Glomerular endothelial cell (primary cell): ENCODE measurements at places on chromosomes 2 and 18. TPM values are rescaled to one million over a fixed set of nuclear protein-coding genes. Genes with fewer than 3 reads are reported as not detected.

Gene NYAP2
- not detected in 2 replicates for total RNA-seq

DNA sequence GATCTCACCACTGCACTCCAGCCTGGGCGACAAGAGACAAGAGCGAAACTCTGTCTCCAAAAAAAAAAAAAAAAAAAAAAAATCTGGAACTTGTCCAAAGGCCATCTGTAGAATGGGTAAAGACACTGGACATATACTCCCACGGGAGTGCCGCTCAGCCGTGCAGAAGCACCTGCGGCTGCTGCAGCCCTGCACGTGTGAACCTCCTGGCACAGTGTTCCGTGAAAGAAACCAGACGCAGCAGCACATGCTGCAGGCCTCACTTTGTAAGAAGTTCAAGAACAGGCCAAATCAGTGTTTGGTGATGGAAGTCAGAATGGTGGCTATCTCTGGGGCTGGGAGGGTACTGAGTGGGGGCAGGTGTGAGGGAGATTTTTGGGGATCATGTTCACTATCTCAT is 6.5 kb downstream of the CHRND start:
- DNase-seq, result no peak

Gene CSRNP3
- total RNA-seq, result 0.44 and 0.47 TPM in 2 replicates

DNA sequence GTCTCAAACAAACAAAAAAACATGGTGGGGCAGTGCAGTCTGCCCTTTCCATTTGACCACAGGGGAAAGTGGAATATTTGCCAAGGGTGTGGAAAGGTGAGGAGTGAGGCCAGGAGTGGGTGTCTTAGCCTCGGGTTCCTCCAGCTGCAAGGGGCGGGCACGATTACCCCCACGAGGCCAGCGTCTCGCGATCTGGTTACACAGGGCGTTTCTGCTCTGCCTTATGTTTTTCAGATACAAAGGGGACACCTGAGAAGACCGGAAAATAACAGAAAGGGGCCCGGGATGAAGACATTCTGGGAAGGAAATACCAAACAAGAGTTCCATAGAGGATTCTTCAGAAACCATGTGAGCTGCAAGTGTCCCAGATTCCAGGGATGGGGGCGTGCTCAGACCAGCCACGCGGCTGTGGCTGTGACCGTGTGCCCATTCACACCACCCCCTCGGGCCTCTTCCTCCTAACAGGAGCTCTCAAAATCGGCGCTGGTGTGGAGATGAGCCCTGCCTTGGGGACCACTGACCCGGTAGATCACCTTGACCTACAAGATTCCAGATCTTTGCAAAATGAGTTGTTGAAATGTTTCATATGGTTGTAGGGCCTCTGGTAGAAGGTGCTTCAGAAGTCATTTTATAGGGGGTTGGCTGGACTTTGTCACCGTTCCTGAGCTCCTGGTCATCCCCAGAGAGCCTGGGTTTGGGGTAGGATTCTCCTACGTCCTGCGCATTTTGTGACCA is 34.2 kb downstream of the FAM178B start:
- DNase-seq, result no peak

Gene CFAP221
- 1.1 and 3.1 TPM in 2 replicates for total RNA-seq

Gene MC4R
- not detected in 2 replicates for total RNA-seq

Gene SCN2A
- total RNA-seq, result 0.06 and 0.10 TPM in 2 replicates

DNA sequence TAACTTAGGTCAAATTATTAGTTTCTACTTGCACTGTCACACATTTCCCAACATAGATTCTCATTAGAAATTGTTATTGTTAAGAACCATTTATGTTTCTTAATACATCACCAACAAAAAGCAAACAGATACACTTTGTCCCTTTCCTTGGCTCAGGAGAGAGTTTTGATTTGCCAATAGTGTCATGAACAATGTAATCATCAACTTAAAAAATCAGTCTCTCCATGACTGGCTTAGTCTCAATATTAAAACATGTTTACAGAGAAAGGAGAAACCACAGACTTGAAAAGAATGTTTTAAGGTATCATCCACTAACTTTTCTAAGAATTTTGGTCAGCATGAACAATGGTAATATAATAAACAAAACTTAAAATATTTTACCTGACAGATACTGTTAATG is 416.5 kb upstream of the KCNH7 start:
- no peak for DNase-seq

GRCh38 chr2:121345887-121346286 is 60.9 kb upstream of the TFCP2L1 start:
- no peak for DNase-seq

DNA sequence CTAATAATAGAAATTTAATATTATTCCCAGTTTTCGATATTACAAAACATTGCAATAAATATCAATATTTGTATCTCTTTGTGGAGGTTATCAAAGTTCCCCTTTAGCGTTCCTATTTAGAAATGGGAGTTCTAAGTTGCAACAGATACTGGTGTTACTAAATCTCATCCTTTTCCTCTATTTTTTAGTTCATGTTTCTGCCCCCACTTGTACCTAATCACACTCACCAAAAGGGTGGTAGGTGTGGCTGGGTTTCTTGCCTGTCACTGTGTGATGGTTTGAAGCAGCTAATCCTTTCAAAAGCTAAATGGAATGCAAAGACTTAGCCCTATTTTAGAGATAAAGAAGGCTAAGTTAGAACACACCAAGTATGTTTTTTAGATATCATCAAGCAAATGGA is 997.9 kb downstream of the TSN start:
- DNase-seq, result no peak

GRCh38 chr2:105683011-105683492 is 61.7 kb upstream of the NCK2 start:
- DNase-seq, result no peak

Gene PLCD4
- 0.05 and 0.93 TPM in 2 replicates for total RNA-seq

- DNase-seq, result no peak
These were observed 85.5 kb upstream of the PGAP1 start for GRCh38 chr2:197011801-197012641.

GRCh38 chr18:45197526-45197970 is 417.7 kb upstream of the SLC14A2 start:
- no peak for DNase-seq

Gene SIX3
- not detected in 2 replicates for total RNA-seq

Gene ST6GAL2
- 17.4 and 39.5 TPM in 2 replicates for total RNA-seq

Gene ARHGEF33
- 0.18 and 0.19 TPM in 2 replicates for total RNA-seq

- no peak for DNase-seq
These were observed 111.5 kb downstream of the MGAT5 start for GRCh38 chr2:134365356-134365755.

Gene ZNF521
- total RNA-seq, result 114 and 118 TPM in 2 replicates

Gene GPC1
- total RNA-seq, result 141 and 173 TPM in 2 replicates

DNA sequence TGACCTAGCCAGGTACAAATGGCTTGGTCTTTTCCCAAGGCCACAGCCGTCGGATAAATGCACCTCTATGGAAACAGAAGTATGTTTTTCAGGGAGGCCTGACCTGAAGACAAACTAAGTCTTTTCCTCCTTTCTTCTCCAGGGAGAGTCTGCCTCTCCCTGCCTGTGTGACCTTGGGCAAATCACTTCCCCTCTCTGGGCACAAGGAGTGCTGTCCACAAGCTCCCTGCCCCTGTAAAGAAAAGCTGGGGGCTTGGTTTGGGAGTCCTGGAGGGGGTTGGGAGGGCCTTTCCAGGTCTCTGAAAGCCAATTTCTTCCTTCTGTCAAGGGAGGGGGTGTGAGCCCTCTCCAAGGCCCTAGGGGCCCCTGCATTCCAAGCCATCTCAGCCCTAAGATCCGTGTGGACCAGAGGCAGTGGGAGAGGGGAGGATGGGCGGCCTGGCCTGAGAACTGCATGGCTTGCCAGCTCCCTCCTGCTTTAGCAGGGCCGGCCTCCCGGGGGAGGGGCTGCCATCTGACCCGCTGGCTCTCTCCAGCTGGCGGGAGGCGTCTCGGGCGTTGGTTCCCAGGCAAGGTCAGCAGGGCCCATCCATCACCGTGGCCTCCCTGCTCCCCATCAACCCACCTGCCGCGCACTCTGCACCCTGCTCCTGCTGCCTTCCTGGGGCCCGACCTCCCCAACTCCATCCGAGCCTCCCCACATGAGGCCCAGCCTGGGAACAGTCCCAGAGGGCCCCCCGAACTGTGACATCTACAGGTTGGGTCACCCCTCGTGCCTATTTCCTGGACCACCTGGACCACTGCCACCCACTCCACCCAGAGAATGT is 61.4 kb downstream of the SMAD7 start:
- DNase-seq, result no peak

Gene CDH19
- total RNA-seq, result 0.06 TPM in 1 of 2 replicates, not detected in the other

Gene SERPINB7
- 0.58 and 0.82 TPM in 2 replicates for total RNA-seq

DNA sequence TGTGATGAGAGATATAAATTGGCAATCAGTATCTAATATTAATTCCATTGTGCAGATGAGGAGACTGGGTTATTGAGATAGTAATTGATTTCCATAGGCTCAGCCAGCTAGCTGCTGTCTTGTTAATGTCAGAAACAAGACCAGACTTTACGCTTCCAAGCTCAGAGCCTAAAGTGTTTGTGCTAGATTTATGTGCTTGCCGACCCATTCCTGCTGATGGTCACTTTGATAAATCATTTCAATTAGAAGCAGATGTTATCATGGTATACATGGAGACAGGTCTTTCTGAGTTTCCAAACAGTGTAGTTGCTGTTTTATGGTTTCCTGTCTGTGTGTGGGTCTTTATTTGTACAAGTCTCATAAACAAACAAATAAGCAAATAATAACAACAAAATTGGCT is 92.8 kb downstream of the AQP4 start:
- DNase-seq, result no peak

Gene UXS1
- 95.3 and 133 TPM in 2 replicates for total RNA-seq

DNA sequence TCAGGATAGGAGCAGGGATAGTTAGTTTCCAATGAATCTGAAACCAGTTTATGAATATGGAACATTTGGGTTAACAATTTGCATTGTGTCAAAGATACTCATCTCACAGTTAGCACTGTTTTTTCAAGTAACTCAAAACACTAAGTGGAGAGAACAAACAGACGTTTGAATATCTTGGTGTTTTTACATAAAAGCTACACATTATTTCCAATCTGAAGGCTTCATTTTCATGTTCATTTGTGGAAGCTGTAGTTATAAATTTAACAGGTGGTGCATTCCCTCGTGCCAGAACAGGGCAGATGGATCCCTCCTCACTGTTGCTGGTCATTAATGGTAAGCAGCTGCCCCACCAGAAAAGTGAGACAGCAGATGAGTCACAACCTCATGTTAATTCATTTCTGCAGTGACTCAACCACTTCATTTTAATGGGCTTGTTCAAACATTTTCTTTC is 286.9 kb downstream of the TMX3 start:
- DNase-seq, result peak; percentile 25

Gene PSMA8
- not detected in 2 replicates for total RNA-seq

GRCh38 chr2:134225841-134226240 is 28.0 kb upstream of the MGAT5 start:
- DNase-seq, result no peak

Gene SLC4A5
- 0.10 and 0.18 TPM in 2 replicates for total RNA-seq

DNA sequence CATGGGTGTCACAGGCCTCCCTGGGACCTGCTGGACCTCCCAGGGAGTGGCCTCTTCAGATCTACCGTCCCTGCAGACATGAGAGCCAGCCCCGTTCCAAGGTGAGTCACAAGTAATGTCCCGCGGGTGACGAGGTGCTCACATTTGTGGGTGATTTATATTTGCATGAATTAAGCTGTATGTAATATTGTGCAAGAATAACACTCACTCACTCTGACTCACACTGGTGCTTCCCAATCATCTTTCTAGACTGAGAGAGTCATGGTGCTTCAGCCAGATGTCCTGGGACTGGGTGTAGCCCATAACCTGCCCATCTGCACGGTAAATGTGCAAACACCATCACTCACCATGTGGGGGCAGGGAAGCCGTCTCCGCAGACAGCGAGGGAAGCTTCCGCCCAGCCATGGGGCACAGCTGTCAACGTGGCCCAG is 347.5 kb upstream of the SALL3 start:
- no peak for DNase-seq

- DNase-seq, result peak; percentile 25
These were observed 11.4 kb downstream of the SNED1 start for GRCh38 chr2:241009601-241010530.

DNA sequence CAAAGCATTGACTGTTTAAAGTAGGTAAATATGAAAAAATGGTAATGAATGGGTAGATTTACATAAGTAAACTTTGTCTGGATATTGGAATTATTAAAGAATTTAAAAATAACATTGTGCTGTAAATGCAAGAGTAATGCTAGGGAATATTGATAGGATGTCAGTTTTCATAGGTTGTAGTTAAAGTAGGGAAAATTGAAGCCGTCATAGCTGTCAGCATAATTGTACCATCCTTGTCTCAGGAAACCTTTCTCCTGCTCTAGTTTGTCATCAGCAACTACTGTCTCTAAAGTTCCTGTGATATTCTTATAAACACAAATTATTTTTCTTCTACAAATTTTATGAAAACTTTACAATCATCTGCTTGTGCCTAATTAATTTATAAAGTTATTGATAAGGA is 10.1 kb upstream of the SPAG16 start:
- no peak for DNase-seq

Gene CYS1
- total RNA-seq, result 0.12 and 1.1 TPM in 2 replicates

- DNase-seq, result no peak
These were observed 114.1 kb downstream of the BCL11A start for GRCh38 chr2:60439219-60439974.

DNA sequence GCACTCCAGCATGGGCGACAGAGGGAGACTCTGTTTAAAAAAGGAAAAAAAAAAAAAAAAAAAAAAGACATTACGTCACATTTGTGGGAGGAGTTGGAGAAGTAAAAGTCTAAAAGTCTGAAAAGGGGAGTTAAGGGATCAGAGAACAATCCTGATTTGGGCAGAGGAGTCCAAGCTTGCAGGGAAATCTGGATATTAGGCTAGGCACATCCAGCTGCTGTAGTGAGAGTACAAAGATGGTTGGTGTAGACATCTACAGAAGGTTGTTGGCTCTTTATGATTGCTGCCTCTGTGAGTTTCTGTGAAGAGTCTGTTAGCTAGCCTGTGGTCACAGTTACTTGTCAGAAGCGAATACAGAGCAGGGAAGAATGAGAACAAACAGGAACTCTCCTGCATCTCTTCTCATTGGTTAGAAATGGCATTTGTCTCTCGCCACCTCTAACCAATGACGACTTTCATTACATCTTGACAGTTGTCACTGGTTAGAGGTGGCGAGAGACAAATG is 3.3 kb upstream of the OSBPL6 start:
- DNase-seq, result no peak

GRCh38 chr2:240995041-240996021 is 3.1 kb upstream of the SNED1 start:
- no peak for DNase-seq

Gene SFT2D3
- total RNA-seq, result 6.7 and 7.3 TPM in 2 replicates
